ENCODE measurements at places on chromosomes 4 and X.
A peak's percentile ranks its signal among the peaks of the same experiment; 100 is the strongest.

DNA sequence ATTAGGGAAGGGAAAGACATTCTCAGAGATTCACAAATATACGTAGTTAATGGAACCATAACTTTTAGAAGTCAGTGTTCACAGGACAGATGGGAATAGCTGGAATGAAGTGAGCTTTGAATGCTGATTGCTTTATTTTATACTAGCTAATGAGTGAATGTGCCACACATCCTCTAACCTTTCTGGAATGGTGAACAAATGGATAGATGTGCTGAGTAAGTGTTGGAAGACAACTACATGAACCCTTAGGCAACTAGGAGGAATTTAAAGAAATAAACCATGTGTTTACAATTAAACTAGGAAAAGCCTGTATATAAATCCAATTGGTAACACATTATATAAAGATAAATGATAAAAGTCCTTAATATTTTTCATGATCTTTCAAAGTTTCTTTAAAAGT, 91.6 kb upstream of the LIMCH1 start:
- DNase-seq = no peak

GRCh38 chrX:97835969-97836368, 952.3 kb downstream of the RPA4 start:
- no peak for DNase-seq

DNA sequence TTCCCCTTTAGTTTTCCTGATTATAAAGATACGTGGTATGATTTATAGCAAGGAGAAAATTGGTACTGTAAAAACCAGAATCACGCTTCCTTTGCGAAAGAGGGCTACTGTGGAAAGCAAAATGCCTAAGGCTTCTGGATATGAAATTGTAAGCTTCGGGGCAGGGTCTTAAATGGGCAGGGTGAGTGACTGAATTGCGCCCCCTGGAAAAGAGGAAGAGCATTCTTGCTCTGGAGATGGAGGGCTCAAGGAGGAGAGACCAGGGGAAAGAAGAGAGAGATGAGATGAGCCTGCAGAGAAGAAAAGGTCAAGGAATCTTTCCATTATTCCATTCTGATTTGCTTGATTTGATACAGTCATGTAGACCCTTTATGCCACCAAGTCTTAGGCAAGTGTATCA, 13.1 kb upstream of the ETNPPL start:
- DNase-seq = no peak

DNA sequence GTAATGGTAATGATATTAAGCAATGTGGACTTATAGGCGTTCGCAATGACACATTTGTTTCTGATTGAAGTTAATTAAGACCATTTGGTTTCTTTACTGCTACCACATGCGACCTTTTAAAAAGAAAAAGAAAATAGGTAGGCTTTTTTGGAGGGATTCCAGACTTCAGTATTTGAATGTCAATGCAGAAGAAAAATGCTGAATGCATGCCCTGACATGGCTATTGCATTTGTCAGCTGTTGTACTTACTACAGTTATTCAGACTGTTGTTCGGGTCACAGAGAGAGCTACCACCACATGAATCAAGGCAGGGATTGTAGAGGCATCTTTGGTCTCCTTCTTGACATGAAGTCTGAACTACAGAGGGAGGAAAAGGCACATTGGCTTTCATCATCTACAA, 163.7 kb downstream of the CORIN start:
- DNase-seq = no peak

DNA sequence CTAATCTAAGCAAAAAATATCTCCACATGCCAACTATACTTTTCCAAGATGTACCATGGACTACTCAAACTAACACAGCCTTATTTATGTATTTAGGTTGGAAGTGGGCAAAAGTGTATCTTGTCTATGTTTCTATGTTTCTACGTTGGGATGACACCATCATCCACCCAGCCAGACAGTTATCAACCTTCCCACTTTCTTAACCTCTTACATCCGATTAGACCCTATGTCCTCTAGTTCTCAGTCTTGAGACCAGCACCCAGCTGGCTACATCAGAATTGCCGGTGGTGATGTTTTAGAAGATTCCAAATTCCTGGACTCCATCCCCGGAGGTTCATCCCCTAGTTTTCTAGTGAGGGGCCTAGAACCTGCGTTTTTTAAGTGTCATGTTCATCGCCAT, 1.0 kb upstream of the AASDH start:
- no peak for DNase-seq

GRCh38 chrX:74923942-74924448, 1.3 kb downstream of the NEXMIF start:
- DNase-seq = peak; percentile 11

GRCh38 chr4:155795991-155796390, 37.2 kb downstream of the GUCY1B1 start:
- DNase-seq = no peak

DNA sequence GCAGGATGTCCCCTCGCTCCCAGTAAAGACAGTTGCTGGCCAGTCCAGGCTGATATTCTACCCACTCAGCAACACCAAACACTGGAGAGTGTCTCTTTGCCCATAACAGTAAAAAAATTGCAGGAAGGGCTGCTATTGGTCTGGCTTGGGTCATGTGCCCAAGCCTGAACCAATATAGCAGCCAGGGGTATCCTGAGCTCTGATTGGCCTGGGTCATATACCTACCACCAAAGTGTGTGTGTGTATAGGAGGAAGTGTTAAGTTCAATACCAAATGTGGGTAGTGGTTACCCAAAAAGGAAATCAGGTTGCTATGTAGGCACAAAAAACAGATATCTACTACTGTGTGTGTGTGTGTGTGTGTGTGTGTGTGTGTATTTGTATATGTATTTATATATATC, 373.2 kb downstream of the BCOR start:
- no peak for DNase-seq

DNA sequence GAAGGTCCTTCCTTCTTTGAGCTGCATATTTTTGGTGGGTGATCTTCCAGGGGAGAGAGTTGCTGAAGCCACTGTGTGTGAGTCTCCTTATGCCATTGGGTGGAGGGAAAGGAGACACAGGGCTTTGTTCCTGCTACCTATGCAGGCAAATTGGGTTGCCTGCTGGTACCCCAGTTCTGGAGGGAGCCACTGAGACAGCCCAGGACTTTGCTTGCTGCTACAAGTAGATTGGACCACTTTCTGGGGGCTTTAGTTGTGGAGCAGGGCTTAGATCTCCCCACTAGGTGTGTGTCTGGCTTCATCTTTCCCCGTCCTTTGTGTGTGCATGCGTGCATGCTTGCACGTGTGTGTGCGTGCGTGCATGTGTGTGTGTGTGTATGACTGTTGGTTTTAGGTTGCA, 10.0 kb downstream of the CITED1 start:
- no peak for DNase-seq

DNA sequence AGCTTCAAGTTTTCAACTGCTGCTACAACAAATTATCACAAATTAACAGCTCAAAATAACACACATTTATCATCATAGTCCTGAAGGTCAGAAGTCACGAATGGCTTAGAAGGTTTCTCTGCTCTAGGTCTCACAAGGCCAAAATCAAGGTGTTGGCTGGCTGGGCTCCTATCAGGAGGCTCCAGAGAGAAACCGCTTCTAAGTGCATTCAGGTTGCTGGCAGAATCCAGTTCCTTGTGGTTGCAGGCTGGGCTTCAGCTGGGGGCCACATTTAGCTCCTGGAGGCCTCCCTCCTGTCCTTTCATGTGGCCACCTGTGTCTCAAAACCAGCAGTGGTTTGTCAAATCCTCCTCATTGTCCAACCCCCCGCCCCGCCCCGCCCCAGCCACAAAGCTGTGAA, 15.4 kb downstream of the MRFAP1 start:
- no peak for DNase-seq

DNA sequence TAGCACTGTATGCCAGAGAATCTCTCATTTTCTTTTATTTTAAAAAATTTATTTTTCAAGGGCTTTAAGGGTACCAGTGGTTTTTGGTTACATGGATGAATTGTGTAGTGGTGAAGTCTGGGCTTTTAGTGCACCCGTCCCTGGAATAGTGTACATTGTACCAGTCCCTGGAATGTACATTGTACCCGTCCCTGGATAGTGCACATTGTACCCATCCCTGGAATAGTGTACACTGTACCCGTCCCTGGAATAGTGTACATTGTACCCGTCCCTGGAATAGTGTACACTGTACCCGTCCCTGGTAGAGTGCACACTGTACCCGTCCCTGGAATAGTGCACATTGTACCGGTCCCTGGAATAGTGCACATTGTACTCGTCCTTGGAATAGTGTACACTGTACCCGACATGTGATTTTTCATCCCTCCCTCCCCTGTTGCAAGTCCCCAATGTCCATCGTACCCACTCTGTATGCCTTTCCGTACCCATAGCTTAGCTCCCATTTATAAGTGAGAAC, 56.1 kb upstream of the HELT start:
- DNase-seq = no peak

DNA sequence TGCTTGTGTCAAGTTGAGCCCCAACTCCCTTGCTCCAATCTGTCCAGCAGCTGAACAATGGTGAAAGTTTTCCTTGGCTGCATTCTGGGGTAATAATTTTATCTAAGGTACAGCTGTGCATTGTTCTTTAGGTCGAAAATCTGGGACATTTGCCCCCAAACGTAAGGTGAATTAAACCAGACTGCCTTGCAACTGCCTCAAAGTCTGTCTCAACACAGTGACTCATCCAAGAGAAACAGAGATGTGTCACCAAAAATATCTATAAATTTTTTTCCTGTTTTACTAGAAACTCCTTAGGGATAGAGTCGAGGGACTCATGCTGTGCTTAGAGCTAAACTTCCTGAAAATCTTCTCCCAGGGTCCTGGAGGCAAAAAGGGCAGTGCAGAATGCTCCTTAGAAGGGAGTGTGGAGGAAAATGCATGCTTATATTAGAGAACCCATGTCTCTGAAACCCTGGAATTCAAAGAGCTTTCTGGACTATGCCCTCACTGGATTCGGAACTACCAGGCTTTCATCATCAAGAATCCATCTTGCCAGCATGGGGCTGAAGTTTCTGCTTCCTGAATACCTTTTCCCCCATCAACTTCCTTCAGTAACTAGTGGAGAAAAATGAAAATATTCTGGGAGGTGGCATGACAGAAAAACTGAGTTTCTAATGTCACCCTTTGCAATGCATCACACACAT, 115.7 kb downstream of the PALLD start:
- DNase-seq = no peak

DNA sequence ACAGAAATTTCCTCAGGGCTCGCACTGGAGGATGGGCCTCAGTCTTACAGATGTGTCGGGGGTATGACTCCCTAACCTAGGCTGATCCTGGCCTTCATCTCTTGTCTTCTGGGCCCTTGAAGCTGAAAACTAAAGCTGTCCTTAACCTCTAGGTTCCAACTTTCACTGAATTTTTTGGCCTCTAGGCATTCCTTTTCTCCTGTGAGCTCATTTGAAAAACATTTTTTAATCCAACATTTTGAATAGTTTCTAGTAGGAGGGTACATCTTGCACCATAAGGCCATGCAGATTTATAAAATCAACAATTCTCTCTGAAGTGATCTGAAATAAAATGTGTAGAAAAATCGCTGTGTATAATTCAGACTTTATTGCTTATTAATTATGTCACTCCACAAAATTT, 19.7 kb downstream of the RWDD4 start:
- DNase-seq = no peak

DNA sequence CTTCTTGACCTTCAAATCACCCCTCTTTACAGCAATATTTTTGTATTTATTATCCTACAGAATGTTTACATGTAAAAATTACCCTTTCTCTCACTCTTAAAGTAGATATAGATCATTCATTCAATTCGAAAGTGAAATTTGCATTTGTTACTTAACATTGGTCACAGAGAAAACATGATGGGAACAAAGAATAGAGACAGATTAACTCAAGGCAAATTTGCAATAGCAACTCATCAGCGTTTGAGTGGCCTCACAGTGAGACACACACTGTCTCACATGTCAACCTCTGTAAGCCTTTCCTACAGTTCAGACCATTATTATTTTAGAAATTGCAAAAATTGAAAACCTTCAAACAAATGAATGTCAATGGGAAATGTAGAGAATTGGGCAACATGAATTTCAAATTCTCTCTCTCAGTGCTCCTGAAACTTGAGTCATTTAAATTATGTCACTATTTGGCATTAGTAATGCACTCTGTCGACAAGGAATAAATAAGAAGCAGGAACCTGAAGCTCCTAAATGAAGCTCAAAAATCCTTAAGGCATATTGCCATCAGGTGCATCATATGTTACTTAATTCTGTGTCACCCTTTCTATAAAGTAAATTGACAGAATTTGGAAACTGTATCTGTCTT, 148.3 kb upstream of the ANXA10 start:
- no peak for DNase-seq

GRCh38 chrX:114889481-114889880, 127.9 kb downstream of the IL13RA2 start:
- DNase-seq = no peak

DNA sequence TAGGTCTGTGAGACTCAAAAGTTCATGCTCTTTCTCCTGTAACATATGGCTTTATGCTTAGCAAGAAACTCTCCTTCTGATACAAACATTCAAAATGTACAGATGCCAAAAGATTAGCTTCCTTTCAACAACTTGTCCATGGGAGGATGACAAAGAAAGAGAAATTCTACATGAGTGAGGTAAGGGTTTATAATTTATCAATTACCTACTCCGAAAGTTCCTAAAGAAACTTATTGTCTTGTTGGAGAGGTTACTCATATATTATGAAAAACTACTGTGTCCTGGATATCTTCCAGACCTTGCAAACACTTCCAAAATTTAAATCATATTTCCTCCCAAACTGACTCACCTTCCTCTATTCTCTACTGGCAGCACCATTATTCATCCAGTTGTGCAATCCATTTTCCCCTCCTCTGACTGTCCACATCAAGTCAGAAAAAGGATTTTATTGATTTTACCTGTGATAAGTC, 65.1 kb downstream of the ENPEP start:
- DNase-seq = no peak

DNA sequence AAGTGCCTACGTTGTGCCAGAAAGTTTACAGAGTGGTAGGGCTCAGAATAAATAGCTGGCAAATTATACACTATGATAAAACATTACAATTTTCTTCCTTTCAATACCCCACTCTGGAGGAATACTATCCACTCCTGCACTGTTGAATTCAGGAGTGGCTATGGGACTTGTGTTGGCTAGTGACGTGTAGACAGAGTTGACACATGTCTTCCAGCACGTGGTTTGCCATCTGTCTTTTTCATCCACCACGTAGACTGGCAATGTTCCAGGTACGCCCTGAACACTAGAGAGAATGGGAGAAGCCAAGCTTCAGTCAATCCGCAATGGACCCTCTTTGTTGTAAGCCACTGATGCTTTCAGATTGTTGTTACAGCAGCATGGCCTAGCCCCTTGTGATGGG, 168.8 kb upstream of the RBPJ start:
- DNase-seq = no peak

DNA sequence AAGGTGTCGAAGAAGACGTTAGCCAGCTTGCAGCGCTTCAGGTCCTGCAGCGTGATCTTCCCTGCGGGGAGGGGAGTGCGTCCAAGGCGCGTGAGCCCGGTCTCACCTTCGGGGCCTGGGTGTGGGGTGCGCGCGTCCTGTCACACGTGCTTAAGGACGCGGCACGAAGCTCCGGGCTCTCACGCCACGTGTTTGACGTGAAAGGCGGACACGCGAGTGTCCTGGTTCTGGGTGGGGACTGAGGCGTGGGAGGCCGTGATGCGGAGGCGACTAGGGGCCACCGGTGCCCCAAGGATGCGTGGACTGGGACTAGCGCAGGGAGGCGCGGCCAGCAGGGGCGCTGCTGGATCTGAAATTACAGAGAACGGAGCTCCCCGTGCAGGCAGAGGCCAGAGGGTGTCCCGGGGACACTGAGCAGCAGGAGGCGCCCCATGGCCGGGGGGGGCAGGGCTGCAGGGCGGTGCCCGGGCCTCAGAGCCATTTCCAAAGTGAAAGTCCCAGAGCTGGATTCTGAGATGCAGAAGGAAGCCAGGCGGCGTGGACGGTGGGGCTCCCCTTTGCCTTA, 20.3 kb upstream of the GTPBP6 start:
- DNase-seq = no peak

Measured in COR-L47 (cell line).